H1 (cell line): ENCODE measurements at places on chromosomes 3 and 15. TPM values are rescaled to one million over a fixed set of nuclear protein-coding genes. Genes with fewer than 3 reads are reported as not detected.

DNA sequence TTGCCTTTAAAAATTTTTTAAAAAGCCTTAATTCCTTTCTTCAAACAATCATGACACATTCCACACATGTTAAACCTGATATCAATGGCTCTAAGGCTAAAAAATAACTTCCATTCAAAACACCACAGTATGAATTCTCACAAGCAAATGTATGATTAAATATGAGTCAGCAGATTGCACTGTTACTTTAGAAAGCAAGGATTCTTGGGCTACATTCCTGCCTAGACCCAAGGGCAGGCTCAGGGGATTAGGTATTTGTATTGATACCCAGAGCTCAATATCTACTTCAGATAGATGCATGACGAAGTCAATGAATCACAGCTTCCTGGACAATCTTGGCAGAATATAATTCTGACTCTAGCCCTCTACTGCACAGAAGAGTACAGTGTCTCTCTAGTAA lies 65.7 kb downstream of the RARB start:
- no peak for DNase-seq

DNA sequence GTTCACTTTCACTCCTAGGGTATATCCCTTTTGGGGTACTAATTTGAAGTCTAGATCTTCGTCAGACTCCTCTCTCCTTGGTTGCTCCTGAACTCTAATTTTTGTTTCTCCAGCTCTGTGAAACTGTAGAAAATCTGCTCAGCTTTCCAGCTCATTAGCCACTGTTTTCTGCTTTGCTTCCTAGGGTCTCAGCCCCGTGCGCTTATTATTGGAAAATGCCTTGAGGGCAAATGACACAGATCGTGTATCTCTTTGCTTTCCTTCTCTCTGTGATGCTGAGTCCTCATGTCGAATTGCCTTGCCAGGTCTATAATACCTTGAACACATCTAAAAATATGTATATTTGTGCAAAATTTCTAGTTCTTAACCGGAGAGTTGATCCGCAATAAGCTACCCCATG lies 731.1 kb downstream of the EDEM1 start:
- no peak for DNase-seq

- no peak for DNase-seq
These were observed 577.5 kb upstream of the NECTIN3 start for GRCh38 chr3:110494093-110494490.

HIGD2B gene
- not detected in 2 replicates for total RNA-seq

DNA sequence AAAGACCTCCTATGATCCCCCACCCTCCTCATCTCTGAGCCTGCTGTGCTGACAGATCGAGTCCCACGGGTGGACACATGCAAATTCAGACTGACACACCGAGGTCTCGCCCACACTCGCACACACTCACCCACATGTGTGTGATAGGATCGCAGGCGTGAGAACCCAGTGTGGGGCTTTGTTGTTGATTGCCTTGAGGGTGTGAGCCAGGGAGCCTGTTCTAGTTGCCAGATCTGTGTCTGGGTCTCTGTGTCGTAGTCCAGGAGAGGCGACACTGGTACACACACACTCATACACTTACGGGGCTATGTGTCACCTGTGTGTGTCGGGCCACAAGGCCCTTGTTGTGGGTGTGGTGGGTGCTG lies 2.0 kb downstream of the EPHB3 start:
- no peak for DNase-seq

GRCh38 chr3:183953471-183954070 lies 64.1 kb downstream of the ABCC5 start:
- no peak for DNase-seq

DNA sequence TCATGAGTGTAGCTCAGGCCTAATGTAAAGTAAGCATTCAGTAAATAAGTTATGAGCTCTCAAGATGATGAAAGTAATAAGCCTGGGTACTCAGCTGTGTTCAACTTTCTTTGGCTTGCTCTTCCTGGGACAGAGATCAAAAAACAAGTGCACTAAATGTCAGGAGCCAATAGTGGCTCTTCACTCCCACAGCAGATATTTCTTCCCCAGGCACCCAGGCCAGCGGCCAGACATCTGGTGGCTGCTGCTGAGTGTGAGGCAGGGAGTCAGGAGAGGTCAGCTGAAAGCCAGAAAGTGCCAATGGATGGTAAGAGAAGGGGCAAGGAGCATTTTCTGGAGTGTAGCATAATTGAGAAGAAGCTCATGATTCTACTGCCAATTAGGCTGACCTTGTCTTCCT lies 18.2 kb upstream of the ITGA11 start:
- DNase-seq, result peak; percentile 32

CHRD gene
- total RNA-seq, result 0.63 and 0.86 TPM in 2 replicates

- no peak for DNase-seq
These were observed 12.4 kb downstream of the SNX33 start for GRCh38 chr15:75659928-75660645.

GRCh38 chr3:189170559-189170958 lies 1.2 kb upstream of the TPRG1 start:
- DNase-seq, result no peak

- DNase-seq, result no peak
These were observed 290.7 kb upstream of the LMCD1 start for GRCh38 chr3:8210882-8211341.
